Activated CD4-positive, alpha-beta T cell treated with anti-CD3 and anti-CD28 coated beads for 48 hours (primary cell): ENCODE measurements at places on chromosomes 5 and 9.

- DNase-seq, result no peak
These were observed 72.5 kb downstream of the CEP120 start for GRCh38 chr5:123350742-123351141.

GRCh38 chr5:179264783-179265513 is 80.3 kb downstream of the ADAMTS2 start:
- DNase-seq, result no peak

DNA sequence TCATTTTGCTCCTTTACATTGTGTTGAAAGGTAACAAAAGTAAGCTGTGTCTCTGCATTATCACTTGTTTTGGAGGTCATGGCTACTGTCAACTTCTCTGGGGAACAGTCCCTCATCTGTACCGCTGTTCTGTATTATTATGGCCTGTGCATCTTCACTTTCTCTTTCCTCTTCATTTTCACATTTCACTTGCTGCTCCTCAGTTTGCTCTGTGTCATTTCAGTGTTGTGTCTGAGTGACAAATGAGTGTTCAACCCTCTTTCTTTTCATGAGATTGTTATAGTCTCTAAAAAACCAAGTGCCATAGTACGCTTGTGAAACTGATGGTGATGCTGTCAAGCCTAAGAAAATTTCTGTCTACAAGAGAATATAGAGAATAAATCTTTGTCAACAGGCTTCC is 122.0 kb upstream of the FER start:
- DNase-seq, result no peak

DNA sequence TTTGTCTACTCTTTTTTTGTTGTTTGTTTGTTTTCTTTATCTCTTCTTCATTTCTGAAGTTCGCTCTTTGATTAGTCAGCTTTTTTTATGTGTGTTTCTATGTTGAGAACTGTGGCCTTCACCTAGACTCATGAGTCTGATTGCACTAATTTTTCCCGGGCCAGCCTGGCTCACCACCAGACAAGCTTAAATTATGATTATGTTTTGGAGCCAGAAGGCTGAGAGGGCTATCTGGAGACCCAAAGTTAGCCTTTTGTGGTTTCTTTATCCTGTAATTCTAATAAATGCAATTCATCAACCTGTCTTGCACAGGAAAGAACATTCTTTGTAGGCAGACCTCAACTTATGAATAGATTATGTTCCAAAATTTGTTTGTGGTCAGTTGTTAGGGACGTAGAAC is 20.8 kb upstream of the ACTBL2 start:
- no peak for DNase-seq

DNA sequence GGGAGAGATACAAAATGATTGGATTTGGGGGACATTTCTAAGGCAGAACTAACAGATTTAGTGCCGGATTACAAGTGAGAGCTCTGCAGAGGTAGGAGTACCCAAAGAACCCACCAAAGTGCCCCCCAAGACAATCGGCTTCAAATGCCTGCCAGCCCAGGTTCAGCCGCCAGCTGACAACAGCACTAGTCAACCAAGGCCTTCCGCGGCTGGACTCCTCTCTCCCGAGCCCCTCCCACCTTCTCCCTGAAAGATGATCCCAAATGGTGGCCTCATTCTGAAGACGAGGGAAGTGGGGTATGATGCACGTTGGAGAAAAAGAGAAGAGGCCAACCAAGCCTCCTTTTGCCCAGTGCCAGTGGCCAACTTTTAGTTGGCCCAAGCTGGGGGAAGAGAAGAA is 210.4 kb upstream of the SLC30A5 start:
- no peak for DNase-seq

- no peak for DNase-seq
These were observed 6.4 kb downstream of the CMBL start for GRCh38 chr5:10301266-10301665.

DNA sequence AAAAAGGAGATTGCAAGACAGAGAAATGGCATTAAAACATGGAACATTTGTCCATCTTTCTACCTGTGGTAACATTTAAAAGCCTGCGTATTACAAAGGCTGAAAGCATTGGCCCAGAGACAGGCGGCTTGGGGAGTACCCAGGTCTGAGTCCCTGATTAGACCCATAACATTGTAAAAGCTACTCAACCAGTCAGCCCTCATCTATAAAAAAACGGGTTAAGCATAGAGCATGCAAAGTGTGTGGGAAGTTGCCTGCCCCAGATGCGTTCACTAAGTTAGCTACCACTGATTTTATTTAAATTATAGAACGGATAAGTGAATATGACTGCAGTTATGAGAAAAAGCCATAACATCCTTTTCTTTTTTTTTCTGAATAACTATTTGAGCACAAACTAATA is 276.1 kb downstream of the CDH12 start:
- no peak for DNase-seq
